ENCODE measurements at places on chromosomes 1 and 21.
A peak's percentile ranks its signal among the peaks of the same experiment; 100 is the strongest.

DNA sequence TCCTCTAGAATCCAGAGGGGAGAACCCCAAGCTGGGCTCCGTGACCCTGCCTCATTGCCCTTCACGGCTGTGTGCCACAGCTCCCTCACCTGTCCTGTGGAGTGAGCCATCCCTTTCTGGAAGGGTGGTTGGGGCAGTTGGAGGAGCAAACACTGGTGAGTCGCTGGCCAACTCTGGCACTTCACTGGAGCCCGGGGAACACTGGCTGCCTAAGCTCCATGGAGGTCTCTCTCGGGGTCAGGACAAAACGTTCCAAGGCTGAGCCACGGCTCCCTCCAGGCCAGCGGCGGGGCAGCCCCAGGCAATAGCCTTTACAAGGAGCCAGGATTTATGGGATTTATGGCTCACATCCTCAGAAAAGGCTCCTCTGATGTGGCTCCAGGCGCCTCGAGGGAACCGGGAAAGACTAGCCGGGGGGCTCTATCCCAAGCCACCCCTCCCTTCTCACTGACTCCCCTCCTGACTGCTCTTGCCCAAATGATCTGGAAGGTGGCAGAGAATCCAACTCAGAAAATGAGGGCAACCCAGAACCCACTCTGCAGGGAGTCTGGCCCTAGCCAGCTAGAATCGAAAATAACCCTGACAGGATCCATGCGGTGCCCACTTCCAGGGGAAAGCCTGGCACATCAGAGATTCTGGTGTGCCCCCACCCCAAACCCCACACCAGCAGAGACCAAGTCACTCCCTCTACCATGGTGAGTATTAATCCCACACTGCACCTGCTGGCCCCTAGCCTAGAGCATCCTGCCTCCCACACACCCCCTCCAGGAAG, 75.2 kb downstream of the GLIS1 start:
- no peak for DNase-seq

- DNase-seq = peak; percentile 89
Observed at GRCh38 chr1:202160377-202160940, at the start of gene PTPN7. TSS of gene PTPN7 (minus strand) at chr1:202160602. CDS start at chr1:202159402, 1,200 bp downstream.

- no peak for DNase-seq
Observed at GRCh38 chr1:230163719-230164118, 96.7 kb downstream of the GALNT2 start.

DNA sequence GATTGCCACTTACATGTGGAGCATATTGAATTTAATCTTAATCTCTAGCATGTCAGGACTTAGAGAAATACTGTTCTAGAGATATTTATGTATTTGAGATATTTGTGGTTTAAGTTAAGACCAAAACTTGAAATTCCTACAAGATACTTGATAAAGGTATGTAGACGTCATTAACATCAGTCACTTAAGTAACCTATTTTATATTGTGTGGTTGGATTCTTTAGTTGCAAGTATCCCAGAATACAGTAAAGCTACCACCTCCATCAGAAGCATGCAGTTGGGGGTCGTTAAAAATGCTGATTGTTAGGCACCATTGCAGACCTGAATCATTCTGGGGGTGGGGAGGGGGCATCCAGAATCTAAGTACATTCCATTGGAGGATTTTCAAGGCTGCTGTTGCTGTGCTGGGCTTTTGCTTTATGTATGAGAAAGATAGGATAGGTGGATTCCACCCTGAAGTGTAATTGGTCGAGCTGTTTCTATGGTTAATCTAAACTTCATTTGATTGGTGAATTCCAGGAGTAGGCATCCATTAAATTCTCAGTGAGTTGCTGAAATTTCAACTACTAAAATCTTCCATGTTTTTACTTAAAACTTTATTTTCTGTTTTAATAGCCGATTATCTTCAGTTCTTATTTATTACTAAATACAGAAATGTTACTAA, 4.0 kb downstream of the H3-3A start:
- no peak for DNase-seq

GRCh38 chr1:151006327-151007052, at the start of gene MINDY1:
TSS of gene MINDY1 (minus strand) at chr1:151006902. CDS start at chr1:151002617, 4,285 bp downstream.
- peak; percentile 61 for DNase-seq

GRCh38 chr1:153693466-153693865, 15.0 kb downstream of the NPR1 start:
- no peak for DNase-seq

GRCh38 chr1:34829250-34829649, 30.3 kb downstream of the SMIM12 start:
- DNase-seq = no peak

DNA sequence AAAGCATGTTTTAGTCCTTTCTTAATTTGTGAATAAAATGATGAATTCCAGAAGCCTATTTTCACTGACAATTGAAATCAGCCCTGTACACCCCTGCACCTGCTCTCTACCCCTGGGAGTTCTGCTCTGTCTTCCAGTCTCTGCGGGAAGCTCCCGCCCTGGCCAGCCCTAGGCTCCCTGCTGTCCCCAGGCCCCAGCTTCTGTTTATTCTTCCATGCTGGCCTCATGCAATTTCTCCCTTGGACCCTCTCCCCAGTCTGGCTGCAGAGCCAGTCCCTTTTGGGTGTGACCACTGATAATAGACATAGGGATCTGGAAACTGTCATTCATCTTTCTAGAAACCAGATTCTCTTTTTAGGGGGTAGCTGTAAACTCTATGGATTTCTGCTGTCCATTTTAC, 258.6 kb downstream of the GRIK3 start:
- no peak for DNase-seq

DNA sequence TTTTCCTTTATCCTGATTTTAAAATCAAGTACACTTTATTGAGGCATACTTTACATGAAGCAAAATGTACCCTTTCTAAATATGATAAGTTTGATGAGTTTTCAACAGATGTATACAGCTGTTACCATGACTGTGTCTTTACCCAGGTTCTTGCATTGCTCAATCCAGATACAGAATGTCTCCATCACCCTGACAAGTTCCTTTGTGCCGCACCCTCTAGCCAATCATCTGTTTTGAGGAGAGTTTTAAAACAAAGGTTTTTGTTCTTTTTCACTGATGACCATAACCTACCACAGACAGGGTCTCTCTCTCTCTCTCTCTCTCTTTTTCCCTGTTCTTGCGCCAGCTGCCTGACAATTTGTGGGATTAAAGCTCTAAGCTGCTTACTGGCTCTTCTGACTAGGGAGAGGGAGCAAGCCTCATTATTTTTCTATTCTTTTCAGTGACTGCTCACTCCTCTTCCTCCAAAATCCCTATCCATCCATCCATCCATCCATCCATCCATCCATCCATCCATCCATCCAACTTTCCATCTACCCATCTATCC, 1.2 kb upstream of the KCNE1 start:
- DNase-seq = no peak

- no peak for DNase-seq
Observed at GRCh38 chr1:169753549-169753948, 19.7 kb upstream of the SELE start.

Data from Jurkat, Clone E6-1 (cell line).